ENCODE measurements at places on chromosomes 7 and 10.
A peak's percentile ranks its signal among the peaks of the same experiment; 100 is the strongest.

- DNase-seq = no peak
These were observed 18.1 kb upstream of the LIPK start for GRCh38 chr10:88687853-88688467.

GRCh38 chr10:11853468-11853867 lies 30.3 kb downstream of the PROSER2 start:
- DNase-seq = no peak

DNA sequence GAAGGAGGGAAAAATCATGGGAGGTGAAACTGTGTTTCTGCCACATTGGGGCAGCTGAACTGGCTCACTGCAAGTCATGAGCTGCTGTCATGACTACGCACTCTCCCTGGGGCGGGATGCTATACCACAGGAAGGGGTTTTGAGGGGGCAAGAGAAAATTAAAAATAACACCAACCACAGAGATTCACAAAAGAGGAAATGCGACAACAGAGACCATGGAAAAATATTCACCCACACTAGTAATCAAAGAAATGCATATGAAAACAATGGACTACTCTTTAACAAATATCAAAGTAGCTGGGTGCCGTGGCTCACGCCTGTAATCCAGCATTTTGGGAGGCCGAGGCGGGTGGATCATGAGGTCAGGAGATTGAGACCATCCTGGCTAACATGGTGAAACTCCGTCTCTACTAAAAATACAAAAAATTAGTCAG lies 65.2 kb upstream of the TM9SF3 start:
- peak; percentile 60 for DNase-seq

- no peak for DNase-seq
These were observed 133.8 kb upstream of the PLXNA4 start for GRCh38 chr7:132709971-132710567.

GRCh38 chr7:6256109-6256483 lies 16.3 kb downstream of the CYTH3 start:
- no peak for DNase-seq

All from SIG-M5 (cell line).